ENCODE measurements at places on chromosomes 1 and 21.

DNA sequence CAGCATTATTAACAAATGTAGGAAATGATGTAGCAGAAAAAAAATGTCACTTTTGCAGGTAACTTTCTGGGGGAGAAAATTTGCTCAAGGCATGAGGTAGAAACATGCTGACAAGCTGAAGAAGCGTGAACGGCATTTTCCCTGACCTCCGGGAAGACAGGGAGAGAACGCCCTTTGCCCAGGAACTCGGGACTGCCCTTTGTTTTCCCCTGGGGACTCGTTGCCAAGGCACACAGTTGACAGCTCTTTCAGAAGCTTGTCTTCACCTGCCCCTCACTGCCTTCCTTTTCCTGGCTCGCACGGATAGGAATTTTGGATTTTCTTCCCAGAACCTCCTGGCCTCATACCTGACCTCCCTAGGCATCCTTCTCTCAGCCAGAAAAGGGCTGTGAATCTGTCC is 52.7 kb upstream of the COA6 start:
- no peak for DNase-seq

- no peak for DNase-seq
These were observed 46.4 kb downstream of the COL6A1 start for GRCh38 chr21:46027851-46028493.

- no peak for DNase-seq
These were observed 2.6 kb upstream of the TMEM82 start for GRCh38 chr1:15739745-15740144.

- DNase-seq, result no peak
These were observed 87.9 kb upstream of the LYST start for GRCh38 chr1:235954306-235955283.

DNA sequence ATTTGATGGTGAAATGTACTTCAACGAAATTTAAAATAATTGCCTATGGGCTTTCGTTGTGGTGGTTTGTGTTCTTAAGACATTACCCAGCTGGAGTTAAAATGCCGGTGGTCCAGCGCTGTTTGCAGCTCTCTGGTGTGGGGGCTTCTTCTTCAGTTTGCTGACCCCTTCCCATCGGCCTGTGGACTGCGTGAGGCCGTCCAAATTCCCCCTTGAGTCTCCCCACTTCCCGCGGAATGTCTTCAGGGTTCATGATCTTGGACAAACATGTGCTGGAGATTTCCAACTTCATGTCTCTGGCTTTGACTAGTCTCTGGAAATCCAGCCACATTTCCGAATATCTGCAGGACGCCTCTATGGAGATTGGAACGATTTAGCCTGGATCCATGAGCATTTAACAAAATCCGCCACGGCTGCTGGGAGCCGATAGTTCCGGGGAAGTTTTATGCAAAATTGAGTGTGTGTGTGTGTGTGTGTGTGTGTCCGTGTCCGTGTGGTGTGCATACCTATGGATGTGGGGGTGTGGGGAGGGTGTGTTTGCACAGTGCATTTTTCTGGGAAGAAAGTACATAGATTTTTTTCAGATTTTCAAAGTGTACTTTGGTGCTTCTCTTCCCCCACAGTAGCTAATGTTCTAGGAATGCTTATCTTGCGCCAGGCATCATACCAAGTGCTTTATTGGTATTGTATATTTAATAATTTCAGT is 117.2 kb downstream of the PCP4 start:
- DNase-seq, result no peak

GRCh38 chr1:118483245-118484006 is 298.4 kb upstream of the SPAG17 start:
- DNase-seq, result no peak

DNA sequence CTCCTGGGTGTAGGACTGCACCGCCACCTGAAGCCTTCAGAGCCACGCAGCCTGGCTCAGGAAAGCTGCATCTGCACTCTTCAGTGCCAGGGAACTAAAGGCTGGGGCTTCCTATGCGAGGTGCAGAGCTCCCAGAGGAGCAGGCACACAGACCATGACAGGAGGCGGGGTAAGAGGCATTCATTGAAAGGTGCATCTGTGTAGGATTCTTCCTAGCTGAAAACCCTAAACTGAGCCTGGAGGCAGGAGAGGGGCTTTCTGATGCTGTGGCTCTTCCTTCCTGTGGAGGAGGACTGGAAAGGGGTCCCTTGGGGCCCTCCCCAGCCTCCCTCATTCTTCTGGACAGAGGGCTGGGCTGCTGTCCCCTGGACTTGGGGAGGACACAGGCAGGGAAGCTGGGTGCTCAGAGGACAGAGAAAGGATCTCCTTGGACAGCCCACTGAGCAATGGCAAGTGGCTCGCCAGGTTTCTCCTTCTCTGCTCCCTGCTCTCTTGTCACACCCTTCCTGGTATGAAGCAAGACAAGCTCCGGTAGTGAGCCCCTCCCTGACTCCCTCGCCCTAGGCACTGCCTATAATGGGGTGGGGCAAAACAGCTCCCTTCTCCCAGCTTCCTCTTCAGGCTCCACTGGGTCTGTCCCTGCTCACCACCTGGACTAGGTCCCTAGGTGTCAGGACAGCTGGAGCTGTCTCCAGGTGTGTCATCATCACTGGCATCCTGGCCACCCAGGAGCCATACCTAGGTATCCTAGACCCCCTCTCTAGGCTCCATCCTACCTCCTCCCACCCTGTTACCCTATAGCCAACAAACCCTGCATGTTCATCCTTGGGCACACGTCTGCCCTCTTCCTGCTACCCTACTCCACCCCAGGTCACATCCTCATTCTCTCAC is 20.0 kb downstream of the S100A6 start:
- DNase-seq, result peak; percentile 57

- no peak for DNase-seq
These were observed 92.0 kb upstream of the KIF26B start for GRCh38 chr1:245062741-245063305.

- DNase-seq, result no peak
These were observed at the start of gene KCNA2 for GRCh38 chr1:110605901-110606656. Gene KCNA2, minus strand, starts transcription at chr1:110606358. Its CDS starts 1,576 bp downstream, at chr1:110604782.

DNA sequence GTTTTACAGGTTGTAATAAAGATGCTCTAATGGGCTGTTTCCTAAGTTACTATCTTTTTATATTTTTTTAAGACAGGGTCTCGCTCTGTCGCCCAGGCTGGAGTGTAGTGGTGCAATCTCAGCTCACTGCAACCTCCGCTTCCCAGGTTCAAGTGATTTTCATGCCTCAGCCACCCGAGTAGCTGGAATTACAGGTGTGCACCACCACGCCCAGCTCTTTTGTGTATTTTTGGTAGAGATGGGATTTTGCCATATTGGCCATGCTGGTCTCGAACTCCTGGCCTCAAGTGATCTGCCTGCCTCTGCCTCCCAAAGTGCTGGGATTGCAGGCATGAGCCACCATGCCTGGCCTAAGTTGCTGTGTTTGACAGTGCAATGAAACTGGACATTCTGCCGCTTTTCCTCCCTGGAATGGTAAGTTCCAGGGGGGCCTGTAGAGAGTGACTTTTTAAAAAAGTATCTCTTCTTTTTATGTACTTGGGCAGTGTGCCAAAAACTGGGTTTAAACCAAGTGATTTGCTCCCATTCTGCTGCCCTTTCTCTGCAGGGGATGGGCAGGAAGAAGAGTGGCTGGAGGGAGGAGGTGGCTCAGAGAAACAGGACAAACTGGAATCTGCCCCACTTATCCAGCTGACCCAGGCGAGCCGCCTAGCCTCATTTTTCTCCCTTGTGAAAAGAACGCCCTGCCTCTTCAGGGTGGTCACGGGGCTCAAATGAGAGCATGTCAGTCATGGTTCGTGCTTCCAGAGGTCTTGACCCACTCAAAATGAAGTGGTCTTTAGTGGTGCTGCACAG is 2.3 kb downstream of the SLC37A1 start:
- no peak for DNase-seq

DNA sequence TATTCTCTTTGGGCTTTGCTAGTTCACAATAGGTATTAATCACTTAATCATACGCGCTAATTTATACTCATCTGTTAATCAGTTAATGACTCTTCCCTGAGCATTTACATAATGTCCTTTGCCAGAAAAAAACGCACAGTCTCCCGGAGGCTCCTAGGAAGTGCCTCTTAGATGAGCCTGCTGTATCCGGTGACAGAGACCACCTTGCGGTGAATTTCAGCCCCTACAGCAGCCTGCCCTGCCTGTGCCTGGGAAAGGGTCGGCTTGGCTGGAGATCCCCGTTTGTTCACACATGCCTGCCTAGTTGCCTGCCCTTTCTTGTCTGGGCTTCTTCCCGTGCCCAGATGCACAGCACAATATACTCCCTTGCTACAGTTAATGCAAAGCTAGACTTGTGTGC is 152.9 kb downstream of the ZBTB18 start:
- no peak for DNase-seq

DNA sequence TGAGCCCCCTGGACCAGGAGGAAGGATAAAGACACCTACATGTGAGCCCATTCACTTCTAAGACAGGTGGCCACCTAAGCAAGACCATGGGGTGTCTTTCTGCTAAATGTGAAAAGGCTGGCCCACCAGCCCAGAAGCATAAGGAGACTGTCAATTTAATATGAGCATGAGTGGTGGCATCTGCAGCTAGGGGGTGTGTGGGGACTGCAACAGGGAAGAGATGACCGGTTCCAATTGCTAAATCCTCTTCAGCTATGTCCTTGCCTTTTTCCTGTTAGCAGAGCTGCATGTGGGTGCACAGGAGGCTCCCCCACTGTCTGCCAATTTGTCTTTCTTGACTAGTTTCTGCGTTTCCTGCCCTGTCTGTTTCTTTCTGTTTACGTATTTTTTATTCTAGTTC is 22.3 kb upstream of the BMP8A start:
- no peak for DNase-seq

DNA sequence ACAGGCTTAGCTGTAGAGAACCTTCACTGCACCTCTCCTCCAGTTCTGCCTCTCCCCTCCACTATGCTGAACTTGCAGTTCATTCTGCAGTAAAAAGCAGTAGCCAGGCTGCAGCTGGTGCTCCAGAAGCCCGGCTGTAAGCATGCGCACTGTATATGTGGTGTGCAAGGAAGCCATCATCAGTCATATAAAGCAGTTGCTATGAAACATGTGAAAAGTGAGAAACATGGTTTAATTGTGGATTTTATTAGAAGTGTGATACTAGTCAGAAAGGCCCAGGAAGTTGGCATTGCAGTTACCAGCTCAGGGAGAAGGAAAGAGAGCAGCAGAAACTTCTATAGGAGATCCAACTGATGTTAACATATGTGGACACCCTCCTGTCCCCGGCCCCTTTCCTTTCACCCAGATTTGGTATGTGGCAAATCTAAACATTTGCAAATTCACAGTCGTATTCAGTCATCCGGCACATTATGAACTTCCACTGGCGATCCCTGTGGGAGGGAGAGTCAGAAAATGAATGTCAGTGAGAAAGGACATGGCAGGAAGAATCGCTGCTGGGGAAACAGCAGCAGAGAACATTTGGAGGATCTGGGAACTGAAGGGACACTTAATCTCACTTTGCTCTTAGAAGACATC is 32.8 kb downstream of the DPT start:
- no peak for DNase-seq

DNA sequence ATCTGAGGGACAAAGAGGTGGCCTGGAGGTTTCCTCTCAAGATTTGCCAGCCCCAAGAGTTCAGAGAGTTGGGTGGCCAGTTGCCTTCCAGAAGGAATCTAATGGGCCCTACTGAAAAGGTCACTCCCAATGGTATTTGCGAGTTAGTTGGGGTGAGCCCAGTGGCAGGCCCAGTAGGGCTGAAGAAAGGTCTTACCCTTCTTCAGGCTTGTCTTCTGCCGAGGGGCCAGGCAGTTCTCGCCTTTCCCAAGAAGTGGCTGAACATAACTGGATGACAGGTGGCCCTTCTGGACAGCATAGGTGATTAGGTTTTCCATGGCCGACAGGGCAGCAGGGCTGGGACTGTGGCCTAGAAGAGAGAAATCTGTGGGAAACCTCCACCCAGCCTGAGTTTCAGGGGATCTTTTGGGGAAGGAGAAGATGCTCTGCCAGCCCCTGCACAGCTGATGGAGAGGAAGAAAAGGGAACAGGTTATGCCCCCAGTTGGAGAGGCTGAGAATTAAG is 7.2 kb downstream of the PGLYRP4 start:
- no peak for DNase-seq

GRCh38 chr1:212718499-212718898 is 18.9 kb upstream of the BATF3 start:
- no peak for DNase-seq

GRCh38 chr1:16013220-16013907 is 4.5 kb downstream of the HSPB7 start:
- DNase-seq, result peak; percentile 95

GRCh38 chr21:16357994-16358393 is 628.2 kb downstream of the USP25 start:
- DNase-seq, result no peak

DNA sequence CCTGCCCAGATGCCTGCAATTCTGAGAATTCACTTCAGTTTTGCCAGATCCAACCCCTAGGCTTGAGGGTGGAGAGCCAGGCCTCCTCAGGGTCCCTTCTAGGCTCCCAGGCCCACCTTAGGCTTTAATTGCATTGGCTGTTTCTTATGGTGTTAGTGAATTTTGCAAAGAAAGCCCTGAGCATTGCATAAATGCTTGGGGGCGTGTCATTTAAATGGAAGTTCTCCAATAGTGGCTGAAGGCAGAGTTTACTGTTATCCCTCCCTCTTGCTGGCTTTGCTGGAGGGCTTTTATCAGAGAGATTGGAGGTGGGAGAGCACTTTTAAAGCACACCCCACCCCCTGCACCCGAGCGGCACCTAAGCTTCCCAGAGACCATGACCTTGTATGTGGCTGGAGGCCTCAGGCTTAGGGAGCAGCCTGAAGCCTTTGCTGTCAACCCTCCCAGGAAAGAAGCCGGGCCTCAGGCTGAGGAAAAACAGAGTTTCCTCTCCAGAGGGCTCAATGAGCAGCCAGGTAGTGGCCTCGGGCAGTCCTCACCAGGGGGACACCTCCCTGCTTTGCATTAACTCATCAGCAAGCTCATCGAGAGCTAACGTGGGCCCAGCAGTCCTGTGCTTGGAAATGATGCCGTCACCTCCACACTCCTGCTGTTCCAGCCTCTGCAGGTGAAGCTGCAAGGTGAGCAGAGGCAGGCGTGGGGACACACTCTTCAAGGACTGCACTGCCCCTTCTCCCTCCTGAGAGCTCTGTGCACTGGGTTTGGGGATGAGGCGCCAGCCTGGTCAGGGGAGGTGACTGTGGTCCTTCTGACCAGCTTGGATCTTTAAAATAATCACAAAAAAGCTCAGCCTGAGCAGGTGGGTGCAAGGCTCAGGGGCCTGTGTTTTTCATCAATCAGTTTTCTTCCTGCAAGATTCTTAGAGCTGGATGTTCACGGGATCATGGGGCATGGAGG is 58.0 kb downstream of the STUM start:
- DNase-seq, result no peak

DNA sequence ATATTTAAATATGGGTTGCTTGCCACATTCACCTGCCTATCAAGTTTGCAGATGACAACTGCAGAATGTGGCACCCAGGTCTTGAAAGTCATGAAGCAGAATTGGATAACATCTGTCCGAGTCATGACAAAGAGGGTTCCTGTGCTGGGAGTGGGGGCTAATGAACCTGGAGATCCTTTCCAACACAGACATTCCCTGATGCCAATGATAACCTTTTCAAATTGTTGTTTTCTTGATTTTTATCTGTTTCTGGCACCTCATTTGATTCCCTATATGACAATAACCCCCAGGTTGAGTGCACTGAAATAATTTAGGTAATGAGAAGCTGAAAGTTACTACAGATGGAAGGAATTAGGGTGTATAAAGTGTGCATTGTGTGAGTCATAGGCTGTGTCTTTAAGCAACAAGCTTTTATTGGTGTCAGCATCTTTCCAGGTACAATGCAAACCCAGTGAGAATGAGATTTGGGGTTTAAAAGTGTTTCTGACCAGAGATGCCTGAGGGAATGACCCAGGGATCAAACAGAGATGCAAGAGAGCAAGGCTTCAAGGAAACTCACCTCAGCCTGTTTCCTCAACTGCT is 32.0 kb upstream of the IL10 start:
- DNase-seq, result no peak

Data from K562 (cell line).